ENCODE measurements at places on chromosomes 4 and X.

DNA sequence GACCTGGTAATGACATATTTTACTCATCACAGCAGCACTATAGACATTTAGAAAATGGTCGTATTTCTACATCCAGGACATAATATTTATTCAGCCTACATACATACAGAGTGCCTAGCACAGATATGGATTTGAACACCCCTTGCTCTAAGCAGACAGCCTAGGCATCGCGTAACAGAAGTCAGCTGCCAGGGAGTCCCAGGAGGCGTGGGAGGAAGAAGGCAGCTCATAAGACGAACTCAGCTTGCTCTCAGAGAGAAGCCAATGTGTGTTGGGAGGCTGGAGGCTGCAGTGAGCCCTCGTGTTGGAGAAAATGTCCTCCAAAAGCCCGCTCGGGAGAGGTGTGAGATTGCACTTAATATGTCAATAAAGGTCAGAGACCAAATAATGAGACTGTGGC lies 131.6 kb downstream of the BCOR start:
- DNase-seq: no peak

DNA sequence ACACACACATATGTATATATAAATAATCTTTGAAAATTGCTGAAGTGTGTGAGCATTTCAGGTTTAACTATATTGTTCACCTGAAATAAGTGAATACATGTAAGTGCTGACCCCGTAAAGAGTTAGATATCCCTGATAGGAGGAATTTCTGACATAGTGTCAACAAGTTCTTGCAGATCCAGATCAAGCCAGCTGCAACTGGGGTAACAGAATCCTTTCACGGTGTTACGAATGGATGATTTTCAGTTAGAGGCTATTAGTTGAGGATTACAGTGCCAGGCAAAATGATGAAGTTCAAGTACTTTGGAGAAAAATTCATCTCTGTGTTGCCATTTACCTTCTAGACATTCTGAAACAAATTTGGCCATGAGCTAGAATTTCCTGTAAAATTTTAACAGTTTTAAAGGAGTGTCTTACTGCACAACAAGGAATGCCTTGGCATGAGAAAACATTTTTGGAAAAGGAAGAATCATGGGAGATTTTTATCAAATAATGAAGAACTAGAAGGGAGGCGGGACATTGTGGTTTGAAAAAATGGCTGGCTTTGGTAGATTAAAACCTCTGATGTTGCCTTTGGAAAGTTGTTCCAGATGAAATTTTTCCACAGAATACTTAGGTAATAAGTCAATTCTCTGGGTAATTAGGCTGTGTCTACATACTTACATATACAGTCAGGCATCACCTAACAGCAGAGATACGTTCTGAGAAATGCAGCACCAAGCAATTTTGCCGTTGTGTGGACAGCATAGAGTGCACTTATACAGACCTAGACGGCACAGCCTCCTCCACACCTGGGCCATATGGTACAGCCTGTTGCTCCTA lies 84.4 kb upstream of the FAT1 start:
- DNase-seq: no peak

GRCh38 chr4:23878246-23878891 lies 11.5 kb downstream of the PPARGC1A start:
- no peak for DNase-seq

- no peak for DNase-seq
Observed at GRCh38 chr4:155433636-155434360, 57.0 kb upstream of the MAP9 start.

DNA sequence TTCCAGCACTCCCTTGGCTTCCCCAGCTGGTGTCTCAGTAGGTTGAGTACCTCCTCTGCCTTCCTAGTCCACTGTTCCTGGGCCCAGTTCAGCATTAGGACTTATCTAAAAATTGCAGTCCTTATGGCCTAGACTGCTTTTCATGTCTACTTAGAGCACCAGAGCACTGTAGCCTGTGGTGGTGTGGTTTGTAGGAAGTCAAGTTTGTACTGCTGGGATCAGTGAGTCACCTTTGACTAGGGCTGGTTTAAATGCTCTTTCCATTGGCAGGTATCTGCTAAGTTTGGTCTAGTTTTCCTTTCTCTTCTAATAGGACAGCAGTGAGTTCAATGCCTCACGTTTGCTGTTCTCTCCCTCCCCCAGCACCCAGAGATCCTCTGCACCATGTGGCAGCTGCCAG lies 233.6 kb upstream of the WDFY3 start:
- DNase-seq: no peak

- DNase-seq: no peak
Observed at GRCh38 chrX:154017766-154018517, 1.8 kb downstream of the IRAK1 start.

- DNase-seq: no peak
Observed at GRCh38 chrX:9794495-9794894, 8.3 kb downstream of the SHROOM2 start.

DNA sequence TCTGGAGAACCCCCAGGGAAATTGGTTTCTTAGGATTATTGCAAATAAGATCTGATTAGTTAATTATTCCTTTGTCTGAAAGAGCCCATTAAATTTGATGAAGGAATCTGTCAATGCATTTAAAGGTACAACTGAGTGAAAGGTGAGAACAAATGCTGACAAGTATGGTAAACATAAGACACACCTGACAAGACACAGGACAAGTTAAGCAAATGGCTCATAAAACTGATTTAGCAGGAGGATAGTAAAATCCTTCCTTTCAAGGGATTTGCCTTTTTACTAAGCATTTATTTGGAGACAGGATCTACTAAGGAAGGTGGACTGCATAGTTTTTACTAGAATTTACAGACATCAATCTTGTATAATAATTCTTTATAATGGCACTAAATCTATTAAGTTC lies 553.9 kb downstream of the SPRY1 start:
- no peak for DNase-seq
